Spinal cord (tissue), 10 donors: ENCODE measurements at places on chromosomes 2 and 18.
A peak's percentile ranks its signal among the peaks of the same experiment; 100 is the strongest.

DNA sequence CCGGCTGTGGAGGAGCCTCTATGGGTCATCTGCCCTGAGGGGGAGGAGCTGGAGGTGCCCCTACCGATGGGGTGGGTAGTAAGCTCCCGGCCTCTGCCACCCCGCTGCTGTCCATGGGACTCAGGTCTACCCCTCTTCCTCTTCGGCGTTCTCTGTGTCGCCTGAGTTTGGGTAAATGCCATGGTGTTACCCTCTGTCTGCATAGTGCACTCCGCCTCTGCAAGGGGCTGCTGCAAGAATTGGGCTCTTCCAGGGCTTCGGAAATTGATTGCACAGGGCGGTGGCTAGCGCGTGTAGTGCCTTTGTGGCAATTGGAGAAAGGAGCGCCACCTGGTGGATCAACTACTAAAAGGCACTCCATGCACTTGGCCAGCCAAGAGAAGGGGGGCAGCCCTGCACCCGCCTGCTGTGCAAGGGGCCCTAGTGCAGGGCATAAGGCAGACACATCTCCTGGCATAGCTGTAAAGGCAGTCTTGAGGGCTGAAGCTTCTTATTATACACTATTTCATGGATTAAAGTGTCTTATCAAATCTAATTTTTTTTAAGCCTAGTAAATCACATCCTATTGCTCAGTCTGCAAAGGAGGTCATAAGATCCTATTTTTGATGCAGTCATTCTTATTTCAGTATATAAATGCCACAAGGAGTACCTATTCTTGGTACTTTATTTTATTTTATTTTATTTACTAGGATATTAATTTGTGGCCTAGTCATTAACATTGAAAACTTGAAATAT lies 308.9 kb downstream of the PDE11A start:
- DNase-seq: peak; percentile 50

GRCh38 chr18:74724186-74724585 lies 126.5 kb downstream of the ZNF407 start:
- no peak for DNase-seq

DNA sequence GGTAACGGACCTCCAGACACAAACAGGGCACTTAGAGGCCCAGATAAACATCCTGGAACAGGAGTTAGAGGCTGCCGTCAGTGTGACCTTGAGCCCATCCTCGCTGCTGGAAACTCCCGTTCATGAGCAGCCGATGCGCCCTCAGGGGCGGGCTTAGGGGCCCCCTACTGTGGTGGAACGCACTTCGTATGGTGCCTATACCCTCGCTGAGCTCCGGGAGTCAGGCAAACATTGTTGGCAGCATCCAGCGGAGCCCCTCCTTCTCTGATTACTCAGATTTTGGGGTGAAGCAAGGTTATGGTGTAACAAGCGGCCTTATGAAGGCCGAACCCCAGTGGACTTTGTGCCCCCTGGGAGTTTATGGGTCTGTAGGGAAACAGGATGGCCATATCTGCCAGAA lies 205.3 kb upstream of the SYT4 start:
- DNase-seq: no peak

DNA sequence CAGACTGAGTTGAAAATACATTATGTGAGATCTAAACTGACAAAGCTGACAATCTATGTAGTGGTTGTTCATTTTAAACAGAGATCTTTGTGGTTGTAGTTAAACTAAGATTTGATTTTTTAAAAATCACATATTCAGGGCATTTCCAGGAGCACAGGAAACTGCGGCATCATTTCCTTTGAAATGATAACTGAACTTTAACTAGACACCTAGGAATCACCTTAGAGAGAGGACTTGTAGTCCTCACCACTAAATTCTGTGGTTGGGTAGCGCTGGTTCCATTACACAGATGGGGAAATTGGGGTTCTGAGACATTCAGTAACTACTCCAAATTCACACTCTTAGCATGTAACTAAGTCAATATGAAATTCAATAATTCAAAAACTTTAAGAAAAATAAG lies 96.0 kb upstream of the TRIB2 start:
- DNase-seq: no peak

DNA sequence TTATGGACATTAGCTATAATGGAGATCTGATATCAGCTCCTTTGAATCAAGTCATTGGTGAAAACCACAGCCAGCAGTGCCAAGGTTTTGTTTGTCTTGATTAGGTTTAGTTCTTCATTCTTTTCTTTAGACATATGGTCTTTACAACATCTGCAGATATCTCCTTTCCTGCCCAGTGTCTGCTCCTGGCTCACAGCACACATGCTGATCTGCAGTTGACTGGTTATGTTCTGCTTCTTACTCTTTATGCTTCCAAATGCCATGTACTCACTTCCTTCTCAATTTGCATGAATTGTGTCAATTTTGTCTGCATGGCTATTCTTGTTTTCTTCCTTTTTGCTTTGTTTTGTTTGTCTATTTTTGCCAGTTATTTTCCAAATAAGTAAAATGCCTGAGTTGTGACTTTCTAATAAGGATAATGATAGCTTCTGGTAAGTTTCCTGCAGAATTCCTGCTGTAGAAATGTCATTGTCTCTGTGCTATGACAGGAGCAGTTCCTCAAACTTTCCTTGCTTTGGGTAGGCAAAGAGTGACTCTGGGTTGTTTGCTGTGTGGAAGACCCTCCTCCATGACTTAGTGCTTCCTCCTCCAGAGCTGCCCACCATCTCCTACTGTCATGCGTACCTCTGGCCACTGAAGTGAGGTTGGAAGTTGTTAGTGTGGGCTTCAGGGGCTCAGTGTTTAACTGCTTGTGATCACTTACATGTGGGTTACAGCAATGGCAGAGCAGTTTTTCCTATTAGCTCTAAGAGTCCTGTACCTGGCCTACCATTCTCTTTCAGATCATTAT lies 8.2 kb downstream of the ARHGAP25 start:
- no peak for DNase-seq

- no peak for DNase-seq
These were observed 376.4 kb downstream of the ZEB2 start for GRCh38 chr2:144143294-144144151.

- DNase-seq: peak; percentile 65
These were observed 49.8 kb downstream of the SLC14A2 start for GRCh38 chr18:45664824-45665763.

DNA sequence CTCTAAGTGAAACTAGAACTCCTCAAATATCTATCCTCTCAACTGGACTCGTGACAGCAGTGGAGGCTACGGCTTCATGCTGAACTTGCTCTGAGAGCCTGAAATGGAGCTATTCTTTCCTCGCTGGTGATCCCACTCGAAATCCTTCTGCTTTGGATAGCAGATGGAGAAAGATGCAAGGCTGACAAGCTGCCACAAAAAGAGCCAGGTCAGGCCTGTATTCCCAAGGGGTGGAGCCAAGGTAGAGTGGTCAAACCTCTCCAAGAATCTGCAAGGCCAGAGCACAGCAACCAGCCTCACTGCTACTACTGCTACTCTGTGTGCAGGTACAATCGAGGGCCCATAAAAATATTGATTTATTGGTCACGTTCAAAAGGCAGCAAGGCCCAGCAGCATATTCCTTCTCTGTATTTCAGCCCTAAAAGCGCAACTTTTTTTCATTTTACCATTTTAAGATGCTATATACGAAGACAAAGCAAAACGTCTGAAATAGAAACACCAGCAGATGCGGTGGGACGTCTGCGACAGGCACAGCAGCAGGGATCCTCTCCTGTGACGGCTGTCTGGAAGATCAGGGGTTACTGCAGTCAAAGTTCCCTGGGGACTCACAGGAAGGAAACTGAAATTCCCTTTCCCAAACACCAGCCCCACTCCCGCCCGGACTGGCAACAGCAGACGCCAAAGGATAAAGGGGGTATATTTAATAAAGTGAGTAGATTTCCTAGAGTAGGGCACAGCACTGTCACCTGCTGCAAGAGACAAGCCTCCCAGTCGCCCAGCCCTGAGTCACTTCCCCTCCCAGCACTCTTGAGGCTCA lies 2.4 kb downstream of the SPRED2 start:
- no peak for DNase-seq

- no peak for DNase-seq
These were observed 359.9 kb downstream of the OSR1 start for GRCh38 chr2:18998491-18998890.

DNA sequence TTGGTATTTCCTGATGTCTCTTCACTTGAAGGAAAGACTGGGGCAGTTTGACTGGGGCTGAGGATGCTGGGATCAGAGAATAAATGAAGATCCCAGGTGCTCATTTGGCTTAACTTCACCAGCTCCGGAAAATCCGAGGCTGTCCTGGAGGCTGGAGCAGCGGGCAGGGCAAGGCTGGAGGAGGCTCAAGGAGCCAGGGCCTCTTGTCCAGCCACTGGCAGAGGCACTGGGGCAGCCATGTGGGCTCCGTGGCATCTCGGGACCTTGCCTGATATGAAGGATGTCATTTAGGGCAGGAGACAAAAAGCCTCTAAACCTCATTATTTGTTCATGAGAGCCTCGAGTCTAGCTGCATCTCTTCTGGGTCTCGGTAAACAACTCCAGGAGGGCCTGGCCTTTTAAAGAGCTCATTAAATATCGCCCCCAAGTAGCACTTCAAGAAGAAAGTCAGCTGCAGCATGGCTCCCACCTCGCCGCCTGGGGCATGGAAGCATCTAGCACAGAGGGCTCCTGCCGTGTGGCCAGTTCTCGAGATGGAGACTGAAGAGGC lies 13.5 kb upstream of the GPR55 start:
- no peak for DNase-seq

DNA sequence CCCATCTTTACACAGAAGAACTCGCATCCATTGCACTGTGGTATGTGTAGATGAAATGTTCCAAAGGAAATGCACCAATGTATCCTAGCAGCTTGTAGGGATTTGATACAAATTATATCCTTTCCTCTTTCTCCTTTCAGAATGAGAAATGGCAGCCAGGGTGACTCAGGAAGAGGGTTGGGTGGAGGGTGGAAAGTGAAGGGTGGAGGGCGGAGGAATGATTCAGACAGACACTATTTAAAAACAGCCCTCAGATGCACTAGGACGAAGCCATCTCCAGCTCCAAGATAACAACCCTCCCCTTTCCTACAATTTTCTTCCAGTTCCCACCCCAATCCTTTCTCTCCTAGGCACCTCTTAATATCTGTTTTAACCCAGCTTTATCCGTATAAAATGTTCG lies 96.2 kb upstream of the STK39 start:
- no peak for DNase-seq

DNA sequence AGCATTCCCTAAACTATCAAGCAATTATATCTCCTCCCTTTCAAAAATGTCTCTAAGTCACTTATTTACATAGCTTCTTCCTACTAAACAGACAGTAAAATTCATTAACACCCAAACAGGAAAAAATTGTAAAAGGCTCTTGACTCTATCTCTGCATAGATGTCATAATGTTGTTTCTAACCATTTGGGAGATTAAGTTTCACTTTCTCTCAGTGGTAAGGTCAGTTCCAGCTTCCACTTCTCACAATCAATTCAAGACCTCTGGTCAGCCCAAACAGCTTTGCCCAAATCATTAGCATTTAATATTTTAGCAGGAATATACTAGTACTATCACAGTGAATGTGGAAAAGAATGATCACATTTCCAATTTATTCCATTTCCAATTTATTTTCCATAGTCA lies 374.3 kb upstream of the MC4R start:
- no peak for DNase-seq

- DNase-seq: no peak
These were observed 47.1 kb downstream of the ANKMY1 start for GRCh38 chr2:240510513-240511210.

DNA sequence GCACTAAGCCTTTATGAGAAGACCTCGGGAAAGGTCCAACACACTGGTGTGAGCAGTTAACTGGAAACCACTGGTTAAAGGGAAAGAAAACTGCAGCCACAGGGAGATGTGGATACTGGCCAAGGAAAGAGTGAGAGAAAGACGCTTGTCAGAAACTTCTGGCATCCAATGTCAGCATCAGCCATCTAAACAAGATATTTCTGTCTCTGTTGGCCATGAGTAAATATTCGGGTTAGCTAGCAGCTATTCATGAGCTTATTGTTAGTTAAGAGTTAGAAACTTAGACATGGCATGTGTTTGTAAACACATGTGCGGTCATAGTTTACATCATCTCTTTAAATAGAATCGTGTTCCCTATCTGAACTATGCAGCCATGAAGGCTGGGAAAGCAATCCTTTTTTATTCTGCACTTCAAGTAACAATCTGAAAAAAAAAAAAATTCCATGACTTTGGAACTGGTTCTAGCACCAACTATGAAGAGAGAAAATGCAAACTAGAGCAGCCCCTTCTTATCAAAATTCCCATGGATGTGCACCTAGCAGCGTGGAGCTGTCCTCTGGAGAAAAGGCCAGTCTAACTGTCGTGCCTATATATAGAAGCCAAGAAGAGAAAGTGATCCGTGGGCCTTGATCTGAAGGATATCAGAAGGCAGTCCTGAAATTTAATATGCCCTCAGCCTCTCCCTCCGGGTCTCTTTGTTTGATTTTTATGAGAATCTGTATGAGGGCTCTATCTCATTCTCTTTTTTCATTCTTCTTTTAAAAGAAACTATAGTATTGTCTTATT lies 84.0 kb upstream of the RFX8 start:
- DNase-seq: no peak

DNA sequence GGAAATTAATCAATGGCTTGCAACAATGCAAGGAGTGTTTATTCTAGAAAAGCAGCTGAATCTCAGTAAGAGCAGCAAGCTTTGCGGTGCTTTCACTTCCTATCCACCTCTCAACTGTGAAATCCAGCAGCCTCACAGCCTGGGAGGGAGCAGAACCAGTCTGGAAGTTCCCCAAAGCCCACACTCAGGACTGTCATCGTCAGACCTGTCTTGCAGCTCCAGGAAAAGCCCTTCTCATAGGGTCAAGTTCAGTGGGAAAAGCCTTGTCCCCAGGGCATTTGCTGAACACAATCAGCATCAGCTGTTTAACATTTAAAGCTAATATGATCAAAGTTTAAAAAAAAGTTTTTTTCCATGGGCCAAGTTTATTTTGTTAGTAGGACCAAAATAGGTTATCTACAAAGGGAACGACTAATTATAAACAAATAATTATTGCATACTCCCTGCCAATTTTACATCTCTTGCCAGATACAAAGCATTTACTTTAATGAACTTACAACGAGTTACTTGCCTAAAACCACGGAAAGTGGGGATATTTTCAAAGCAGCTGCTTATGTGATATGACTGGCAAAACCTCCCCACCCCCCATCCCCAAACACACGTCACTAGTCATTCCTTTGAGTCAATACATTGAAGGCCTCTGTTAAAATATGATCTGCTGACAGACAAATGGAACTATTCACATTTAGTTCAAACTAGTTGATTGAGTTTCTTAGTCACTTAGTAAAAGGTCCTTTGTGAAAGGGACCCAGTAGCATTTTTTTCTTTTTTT lies 36.8 kb downstream of the PARD6G start:
- peak; percentile 40 for DNase-seq

DNA sequence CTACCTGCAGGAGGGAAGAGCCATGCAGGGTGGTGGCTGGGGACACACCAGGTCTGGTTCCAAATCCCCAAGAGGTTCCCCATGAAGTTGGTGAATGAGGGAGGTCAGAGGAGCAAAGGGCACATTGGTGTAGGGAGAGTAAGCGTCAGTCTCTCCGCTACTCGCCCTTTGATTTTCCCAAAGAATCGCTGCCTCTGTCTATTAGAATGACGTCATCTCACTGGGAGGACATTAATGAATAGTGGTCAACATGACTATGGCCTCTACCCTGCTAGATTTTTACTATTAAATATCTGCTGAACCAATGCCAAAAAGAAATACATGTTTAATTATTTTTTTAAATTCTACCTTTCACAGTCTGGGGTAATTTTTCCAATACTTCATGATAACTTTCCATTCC lies 109.6 kb upstream of the SNTG2 start:
- no peak for DNase-seq
